ENCODE measurements at places on chromosomes 1 and 21. TPM values are rescaled to one million over a fixed set of nuclear protein-coding genes. Genes with fewer than 3 reads are reported as not detected.

RAB3B gene
- polyA plus RNA-seq: 0.44 TPM

ANGPTL1 gene
- polyA plus RNA-seq: 89.2 TPM

ANXA9 gene
- polyA plus RNA-seq: 0.95 TPM

S100A8 gene
- polyA plus RNA-seq: 128 TPM

Data from urinary bladder (tissue), 4 donors.